ENCODE measurements at places on chromosomes 12 and 14.
A peak's percentile ranks its signal among the peaks of the same experiment; 100 is the strongest.

- DNase-seq, result no peak
Observed at GRCh38 chr12:20508962-20509361, 140.6 kb downstream of the PDE3A start.

DNA sequence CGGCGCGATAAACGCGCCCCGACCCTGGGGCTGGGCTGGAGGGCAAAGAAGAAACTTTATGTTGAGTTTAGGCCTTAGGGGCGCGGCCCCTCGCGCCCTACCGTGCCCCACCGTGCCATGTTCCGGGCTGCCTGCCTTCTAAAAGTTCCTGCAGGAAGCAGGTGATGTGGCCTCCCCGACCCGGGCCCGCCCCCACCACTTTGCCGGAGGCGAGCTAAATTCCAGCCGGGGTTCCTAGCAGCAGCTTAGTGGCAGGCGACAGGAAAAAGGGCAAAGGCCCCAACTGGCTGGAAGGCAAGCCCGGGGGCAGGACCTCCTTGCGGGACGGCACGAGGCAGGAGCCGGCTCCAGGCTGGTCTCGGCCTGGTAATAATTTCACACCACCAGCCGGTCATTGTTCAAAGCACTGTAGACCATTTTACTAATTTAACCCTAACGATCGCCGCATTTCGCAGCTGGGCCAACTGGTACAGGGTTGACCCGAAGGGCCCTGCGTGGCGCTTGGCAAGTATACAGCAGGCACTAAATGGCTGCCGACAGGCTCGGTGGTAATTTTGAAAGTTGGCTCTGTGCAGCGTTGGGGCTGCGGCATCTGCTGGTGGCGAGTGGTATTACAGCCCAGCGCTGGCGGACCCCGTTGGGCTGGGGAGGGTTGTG, 895 bp upstream of the CCDC88C start:
- peak; percentile 38 for DNase-seq

- DNase-seq, result no peak
Observed at GRCh38 chr12:55991110-55991509, 6.0 kb upstream of the SUOX start.

DNA sequence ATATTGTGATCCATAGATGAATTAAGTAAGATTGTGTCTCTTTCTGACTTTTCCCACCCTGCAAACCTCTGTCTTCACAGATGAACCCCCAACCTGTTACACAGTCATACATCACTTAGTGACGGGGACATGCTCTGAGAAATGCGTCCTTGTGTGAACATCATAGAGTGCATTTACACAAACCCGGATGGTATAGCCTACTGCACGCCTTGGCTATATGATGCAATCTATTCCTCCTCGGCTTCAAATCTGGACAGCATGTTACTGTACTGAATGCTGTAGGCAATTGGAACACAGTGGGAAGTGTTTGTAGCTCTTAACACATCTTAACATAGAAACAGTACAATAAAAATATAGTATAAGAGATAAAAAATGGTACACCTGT, 7.4 kb upstream of the TESPA1 start:
- no peak for DNase-seq

DNA sequence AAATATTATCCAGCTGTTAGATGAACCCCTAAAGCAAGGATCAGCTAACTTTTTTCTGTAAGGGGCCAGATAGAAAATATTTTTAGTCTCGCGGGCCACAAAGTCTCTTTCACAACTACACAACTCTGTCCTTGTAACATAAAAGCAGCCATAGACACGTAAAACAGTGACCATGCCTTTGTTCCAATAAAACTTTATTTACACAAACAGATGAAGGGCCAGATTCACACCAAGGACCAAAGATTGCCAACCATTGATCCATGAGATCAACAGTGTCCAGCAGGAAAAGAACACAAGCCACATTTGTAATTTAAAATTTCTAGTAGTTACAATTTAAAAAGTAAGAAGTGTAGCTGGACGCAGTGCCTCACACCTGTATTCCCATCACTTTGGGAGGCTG, 109.7 kb downstream of the PHETA1 start:
- DNase-seq, result no peak

GRCh38 chr12:12759234-12759915, 26.1 kb upstream of the APOLD1 start:
- no peak for DNase-seq

GRCh38 chr12:50725011-50725942, 38.6 kb upstream of the ATF1 start:
- DNase-seq, result no peak

DNA sequence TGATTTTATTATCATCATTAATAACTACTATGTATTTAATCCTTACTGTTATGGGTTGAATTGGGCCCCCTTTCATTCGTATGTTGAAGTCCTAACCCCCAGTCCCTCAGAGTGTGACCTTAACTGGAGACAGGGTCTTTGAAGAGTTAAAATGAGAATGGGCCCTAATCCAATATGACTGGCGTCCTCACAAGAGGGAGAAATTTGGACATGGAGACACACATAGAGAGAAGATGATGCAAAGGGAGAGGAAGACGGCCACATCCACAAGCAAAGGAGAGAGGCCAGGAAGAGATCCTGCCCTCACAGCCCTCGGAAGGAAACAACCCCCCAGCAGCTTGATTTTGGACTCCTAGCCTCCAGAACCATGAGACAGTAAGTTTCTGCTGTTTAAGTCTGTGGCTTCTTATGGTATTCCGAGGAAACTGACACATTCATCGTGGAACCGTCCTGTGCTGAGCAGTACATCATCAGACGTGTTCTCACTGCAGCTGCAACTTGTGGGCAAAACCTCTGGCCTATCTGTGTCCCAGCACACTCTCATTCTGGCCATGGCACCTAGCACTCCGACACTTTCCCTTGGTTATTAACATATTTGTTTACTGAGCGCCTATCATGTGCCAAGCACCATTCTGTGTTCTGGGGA, 127.6 kb downstream of the SLC38A6 start:
- DNase-seq, result no peak

GRCh38 chr14:102140027-102140749, 491 bp downstream of the WDR20 start:
- peak; percentile 9 for DNase-seq

DNA sequence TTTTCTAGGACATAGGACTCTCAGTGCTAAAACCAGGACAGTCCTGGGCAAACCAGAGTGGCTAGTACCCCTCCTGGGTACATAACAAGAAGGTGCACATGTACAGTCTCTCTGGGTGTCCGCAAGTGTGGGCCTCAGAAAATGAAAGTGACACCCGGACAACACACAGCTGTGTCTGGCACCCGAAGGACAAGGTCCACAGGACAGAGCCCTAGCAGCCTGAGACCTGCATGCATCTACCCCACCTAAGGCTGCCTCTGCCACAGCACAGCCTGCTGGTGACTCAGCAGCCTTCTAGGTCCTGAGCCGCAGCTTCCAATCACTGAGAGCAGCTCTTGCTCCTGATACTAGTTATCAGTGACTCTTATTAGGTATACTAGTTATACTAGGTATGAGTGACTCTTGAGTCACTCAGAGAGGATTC, 784.1 kb upstream of the TBX3 start:
- DNase-seq, result no peak

- DNase-seq, result no peak
Observed at GRCh38 chr12:96132819-96133218, 61.4 kb upstream of the ELK3 start.

- DNase-seq, result no peak
Observed at GRCh38 chr14:23380197-23380914, 3.5 kb downstream of the CMTM5 start.

DNA sequence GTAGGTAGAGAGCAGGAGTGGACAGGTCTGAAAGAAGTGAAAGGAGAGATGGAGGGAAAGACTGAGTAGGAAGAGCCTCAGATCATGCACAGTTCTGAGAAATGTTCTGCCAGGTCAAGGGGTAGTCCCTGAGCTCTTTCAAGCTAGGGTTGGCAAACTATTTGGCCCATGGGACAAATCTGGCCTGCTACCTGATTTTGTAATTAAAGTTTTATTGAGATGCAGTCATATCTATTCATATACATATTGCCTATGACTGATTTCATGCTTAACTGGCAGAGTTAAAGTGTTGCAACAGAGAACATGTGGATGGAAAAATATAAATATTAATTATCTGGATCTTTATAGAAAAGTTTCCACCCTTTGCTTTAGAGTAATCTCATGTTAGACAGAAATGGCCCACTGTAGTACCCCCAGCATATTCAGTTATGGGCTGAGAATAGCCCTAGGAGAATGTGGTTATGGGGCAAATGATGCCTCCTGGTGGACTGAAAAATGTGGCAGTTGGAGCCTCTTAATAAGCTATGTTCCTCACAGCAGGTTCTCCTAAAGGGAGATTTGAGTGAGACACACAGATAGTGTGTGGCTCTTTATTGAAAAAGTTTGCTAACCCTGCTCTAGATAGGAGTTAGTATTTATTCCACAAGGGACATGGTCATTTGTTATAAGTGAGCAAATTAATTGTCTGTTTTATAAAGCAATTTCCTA, 476.9 kb downstream of the LRIG3 start:
- no peak for DNase-seq

DNA sequence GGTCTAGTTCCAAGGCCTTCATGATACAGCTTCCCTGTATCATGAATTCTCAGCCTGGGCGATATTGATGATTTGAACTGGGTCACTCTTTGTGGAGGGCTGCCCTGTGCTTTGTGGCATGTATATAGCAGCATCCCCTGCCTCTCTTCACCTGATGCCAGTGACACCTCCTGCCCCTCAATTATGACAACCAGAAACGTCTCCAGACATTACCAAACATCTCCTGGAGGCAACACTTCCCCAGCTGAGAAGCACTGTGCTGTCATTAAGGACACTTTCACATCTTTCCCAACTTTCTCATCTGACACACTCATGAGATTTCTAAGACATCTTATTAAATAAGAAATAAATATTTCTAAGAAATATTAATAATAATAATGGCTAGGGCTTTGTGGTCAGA, 315.3 kb downstream of the BCL11B start:
- no peak for DNase-seq

DNA sequence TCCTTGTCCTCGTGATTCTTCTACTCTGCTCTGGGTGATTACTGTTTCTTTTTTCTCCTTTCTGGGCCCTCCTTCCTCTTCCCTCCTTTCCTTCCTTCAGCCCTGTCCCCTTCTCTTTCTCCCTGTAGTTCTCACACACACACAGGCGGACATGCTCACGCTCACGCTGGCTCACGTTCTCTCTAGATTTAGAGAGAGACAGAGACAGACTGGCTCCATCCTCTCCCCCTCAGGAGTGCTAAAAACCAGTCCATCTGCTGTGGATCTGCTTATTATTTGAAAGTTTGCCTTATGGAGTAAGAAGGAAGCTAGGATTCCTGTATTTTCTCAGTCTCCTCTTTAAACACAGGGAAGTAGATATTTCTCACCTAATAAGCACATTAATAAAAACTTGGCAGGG, 48.1 kb downstream of the KCNA1 start:
- DNase-seq, result no peak

DNA sequence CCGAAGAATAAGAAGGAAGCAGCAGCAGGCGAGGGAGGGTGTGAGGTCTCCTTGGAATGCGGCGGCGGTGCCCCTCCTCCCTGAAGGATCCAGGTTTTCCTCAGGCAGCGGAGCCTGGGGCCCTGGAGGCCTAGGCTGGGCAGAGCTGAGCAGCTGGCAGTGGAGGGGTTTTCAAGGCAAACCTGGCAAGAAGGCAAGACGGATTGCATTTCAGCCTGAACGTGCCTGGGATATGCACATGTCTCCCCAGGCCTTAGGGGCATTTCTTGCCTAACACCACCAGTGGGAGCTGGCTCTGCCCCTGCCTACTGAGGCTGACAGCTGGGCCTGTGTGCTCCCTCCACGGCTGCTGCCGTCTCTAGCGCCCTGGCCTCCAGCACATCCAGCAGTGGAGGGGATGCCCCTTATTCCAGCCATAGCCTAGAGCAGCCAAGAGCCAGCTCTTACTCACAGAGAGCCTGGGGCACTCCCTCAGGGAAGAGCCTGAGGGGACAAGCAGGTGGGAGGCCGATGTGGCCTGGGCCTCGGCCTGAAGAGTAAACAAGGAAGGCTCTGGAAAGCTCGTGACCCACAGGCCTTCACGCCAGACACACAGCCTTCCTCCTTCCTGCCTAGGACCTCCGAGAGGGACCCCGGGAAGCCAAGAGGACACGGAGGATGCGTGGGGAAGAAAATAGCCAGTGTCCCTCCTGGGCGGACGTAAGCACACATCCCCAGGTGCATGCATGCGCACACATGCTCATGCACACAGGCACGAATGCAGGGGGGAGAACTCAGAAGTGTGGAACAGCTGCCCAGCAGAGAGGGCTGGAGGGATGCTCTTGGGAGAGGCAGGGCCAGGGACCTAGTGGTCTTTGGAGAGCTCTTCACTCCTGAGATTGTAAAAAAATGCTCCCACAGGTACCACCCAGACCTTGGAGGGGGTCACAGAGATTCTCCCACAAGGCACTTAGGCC, 23.0 kb upstream of the EIF2B2 start:
- no peak for DNase-seq

- DNase-seq, result no peak
Observed at GRCh38 chr12:119620490-119620889, 26.9 kb downstream of the TMEM233 start.

GRCh38 chr12:117981267-117981666, 12.5 kb upstream of the KSR2 start:
- no peak for DNase-seq

DNA sequence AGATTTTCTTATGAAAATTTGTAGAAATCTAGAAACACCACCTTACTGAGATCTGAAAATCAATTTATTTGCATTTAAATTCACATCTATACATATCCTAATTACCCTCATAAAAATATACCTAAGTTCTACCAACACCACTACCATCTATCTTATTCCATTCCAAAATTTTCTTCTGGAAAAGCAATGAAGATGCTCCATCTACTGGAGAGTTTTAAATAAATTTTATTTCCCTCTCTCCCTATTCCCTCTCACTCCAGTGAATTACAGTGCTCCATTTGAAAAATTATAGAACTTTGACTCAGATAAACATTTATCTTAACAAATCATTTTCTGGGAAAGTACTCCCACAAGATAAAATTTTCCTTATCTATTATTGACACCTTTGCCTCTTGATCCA, 2.3 kb upstream of the C14orf39 start:
- DNase-seq, result no peak

- DNase-seq, result no peak
Observed at GRCh38 chr14:30620178-30620577, 1.9 kb upstream of the SCFD1 start.

DNA sequence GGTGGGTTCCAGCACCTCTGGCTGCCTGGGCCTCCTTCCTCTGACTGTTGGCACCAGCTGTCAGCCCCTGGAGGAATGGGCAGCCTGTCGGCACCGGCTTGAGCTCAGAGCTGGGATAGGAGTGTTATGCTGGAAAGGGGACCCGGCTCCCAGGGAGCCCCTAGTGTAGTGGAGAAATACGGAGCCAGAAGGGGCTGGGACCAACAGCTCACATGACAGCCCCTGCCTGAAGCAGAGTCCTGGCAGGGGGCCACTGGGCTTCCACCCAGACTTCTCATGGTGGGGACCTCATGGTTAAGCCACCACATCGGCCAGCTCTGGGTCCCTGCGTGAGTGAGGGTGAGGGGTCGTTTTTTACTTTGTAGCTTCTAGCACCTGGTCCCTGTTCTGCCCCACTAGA, 174.5 kb downstream of the TSPAN9 start:
- DNase-seq, result no peak
